Globus pallidus (tissue), 1 donor: ENCODE measurements at places on chromosomes 11 and 22.

- DNase-seq, result no peak
Measured at GRCh38 chr11:64294774-64295173, 3.7 kb downstream of the KCNK4 start.

DNA sequence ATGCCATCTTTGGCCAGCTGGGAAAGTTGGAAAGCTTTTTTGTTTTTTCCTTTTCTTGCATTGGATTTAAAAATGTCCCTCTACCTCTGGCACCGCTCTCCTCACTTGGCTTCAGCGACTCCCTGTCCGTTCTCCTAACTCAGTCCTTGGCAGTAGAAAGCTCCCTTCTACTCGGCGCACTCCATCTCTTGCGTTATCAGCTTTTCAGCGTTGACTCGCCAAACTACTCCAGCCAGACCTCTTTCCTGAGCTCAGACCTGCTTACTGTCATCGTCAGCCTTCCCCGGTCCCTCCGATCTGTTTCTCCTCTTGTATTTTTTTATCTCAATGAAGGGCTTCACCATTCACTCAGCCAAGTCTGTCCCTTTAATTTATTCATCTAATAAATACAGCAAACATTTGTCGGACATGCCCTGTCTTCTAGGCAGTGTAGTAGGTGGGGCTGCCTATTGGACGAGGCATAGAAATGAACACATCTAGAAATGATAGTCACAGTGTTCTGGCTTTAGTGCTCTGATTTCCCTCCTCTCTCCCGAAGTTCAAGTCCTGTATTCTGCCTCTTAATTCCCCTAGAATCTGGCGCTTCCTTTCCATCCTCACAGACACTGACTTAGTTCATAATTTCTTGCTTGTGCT lies 839 bp downstream of the CEP164 start:
- DNase-seq, result no peak

DNA sequence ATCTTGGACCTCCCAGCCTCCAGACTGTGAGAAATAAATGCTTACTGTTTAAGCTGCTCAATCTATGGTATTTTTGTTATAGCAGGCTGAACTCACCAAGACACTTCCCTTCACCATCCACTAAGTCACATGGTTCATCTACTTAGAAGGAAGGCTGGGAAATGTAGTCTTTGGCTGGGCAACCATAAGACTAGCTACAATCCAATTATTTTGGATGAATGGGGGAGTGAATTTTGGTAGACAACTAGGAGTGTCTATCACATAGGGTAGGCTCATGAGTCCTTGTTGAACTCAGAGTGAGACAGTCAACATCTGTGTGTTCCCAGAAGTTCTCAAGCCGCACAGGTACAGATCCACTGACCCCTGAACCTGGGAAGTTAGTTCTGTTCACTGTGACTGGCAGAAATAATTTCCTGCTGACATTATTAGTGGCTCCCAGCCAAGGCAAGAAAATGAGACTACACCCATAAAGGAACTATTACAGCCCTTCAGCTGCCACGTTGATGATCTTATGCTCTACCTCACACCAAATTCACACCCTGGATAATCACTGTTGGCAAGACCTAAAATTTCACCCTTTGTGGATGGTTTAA lies 3.1 kb upstream of the SLC35C1 start:
- DNase-seq, result no peak

GRCh38 chr11:110409174-110409573 lies 20.6 kb upstream of the FDX1 start:
- DNase-seq, result no peak

DNA sequence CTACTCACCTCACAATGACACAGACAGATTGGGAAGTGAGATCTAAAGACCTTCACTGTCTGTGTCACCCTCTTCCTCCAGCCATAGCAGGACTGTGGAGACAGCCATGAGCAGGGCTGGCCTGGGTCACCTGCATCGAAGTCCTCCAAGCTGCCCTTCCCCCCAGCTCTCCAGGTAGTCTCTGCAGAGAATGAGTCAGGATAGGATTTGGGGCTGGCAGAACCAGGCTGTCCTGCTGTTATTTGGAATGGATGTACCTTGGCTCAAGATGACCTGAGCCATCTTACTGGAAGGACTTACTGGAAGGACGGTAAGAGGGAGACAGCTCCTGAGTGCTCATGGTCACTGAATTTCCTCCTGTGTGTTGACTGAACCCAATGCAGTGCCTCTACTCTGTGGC lies 29.2 kb downstream of the GGTLC2 start:
- no peak for DNase-seq

- no peak for DNase-seq
Measured at GRCh38 chr11:115170133-115170815, 333.9 kb downstream of the CADM1 start.

- DNase-seq, result peak; percentile 84
Measured at GRCh38 chr11:15650105-15650938, 535.6 kb downstream of the INSC start.

DNA sequence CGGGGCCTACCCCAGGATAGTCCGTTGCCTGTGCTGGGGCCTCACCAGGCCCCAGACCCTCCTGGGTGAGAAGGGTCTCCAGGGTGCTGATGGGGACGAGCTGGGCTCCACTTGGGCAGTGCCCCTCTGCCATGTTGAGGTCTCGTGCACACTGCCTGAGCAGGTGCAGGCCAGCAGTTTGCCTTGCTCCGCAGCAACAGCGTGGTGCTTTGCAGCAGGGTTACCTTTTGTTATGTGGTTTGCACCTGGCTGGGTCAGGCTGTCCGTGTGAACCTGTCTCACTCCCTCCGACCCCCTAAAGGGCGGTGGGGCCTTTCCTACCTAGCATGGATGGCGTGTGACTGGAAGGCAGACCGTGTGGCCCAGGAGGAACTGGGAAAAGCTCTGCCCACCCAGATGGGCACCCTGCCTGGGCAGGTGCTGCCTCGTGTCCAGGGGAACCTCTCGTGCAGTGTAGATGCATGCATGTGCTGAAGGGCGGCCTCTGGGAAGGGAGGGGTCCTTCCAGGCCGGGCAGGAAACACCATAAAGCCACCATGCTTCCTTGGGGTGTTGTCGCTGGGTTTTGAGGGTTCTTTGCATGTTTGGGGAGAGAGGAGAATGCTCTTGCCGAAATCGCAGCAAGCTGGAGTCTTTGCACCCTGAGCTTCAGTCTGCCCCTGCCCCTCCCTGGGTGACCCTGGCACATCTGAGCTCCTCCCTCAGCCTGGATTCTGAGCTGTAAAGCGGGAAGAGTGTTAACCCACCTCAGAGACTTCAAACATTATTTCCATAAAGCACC lies 75.4 kb upstream of the PPARA start:
- DNase-seq, result peak; percentile 38

DNA sequence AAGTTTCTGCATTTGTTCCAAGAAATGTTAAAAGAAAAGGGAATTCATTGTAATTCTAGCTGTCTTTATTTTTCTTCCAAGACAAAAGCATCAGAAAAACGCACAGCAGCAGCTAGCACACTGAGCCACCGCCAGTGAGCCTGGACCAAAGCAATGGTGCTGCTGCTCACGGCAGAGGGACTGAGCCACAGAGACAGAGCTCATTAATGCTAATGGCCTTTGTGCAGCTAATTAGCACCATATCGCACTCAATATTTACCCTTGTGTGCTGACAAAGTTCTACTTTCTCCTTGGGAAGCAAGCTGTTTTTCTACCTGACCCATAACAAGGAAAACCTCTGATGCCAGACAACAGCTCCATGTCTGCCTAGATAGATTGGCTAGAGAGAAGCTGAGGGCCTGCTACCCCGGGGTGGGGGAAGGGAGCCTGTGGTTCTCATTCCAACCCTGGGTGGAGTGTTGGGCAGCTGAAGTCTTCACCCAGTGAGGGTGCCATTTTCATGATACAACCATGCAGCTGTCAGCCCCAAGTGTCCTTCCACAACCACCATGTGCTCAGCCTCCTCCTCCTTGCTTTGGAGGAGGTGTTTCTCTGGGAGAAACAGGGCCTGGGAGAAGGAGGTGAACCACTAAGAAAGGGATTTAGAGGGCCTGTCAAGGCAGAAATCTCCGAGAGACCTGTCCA lies 131.1 kb upstream of the NCAM1 start:
- DNase-seq, result no peak

- DNase-seq, result no peak
Measured at GRCh38 chr11:1834779-1835670, at the start of gene SYT8. Gene SYT8 (plus strand): TSS chr11:1834990. CDS start chr11:1835106, 116 bp downstream.

- no peak for DNase-seq
Measured at GRCh38 chr11:96256215-96257011, 86.6 kb downstream of the MAML2 start.

DNA sequence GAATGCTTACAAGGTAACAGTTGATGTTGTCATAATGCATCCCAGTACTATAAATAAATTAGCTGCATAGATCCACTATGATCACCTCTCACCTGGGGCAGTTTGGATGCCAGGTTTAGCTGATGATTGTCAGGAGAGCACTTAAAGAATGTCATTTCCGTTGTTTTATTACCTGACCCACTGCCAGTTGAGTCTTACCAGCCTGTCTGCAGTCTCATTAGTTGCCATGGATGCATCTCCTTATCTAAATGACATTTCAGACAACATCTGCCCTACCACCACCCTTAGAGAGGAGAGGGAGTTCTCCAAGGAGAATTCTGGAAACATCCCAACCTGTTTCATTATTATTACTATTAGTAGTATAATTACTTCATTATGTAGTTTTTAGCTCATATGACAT lies 339.1 kb upstream of the API5 start:
- no peak for DNase-seq

GRCh38 chr11:116917632-116918031 lies 80.2 kb upstream of the APOA1 start:
- DNase-seq, result no peak

GRCh38 chr22:21998595-21999247 lies 16.1 kb upstream of the TOP3B start:
- DNase-seq, result no peak

DNA sequence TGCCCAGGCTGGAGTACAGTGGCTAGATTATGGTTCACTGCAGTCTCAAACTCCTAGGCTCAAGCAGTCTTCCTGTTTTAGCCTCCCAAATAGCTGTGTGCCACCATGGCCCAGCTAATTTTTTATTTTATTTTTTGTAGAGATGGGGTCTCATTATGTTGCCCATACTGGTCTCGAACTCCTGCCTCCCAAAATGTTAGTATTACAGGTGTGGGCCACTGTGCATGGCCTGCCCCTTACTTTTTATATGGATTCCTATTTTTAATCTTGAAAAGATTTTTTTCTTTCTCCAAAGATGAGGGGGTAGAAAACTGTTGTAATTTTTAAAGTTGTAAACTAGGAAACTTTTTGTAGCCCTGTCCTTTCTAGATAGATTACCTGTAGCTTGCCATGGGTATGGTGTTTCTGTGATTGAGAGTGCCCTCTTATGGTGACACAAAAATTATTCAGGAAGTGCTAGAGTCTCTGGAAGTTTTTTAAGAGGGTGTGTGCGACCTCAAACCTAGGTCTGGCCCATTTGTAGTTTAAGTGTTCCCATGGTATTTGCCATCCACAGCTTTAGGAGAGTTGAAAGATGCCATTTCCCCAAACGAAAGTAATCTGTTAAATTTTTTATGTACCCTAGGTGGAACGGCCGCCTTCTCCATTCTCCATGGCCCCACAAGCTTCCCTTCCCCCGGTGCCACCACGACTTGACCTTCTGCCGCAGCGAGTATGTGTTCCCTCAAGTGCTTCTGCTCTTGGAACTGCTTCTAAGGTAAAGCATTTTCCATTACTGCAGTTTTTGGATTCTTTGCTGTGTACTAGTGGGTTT lies 32.4 kb downstream of the MCAM start:
- DNase-seq, result peak; percentile 26

DNA sequence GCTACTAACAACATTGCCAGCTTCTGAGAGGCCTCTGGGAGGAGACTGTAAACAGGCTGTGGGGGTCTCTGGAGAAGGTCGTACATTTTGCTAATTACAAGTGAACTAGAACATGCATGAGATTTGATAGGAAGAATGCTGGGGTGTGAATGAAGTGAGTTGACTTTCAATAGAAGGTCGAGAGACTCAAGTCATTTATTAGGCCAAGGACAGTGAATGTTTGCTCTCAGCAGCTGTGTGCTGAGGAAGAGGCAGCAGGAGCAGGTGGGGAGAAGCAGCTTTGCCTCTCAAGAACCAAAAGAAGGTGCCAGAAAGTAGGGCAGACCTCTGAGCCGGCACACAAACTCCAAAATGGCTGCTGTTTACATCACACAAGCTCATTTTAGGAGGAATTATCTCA lies 91.7 kb downstream of the PIWIL4 start:
- DNase-seq, result no peak

DNA sequence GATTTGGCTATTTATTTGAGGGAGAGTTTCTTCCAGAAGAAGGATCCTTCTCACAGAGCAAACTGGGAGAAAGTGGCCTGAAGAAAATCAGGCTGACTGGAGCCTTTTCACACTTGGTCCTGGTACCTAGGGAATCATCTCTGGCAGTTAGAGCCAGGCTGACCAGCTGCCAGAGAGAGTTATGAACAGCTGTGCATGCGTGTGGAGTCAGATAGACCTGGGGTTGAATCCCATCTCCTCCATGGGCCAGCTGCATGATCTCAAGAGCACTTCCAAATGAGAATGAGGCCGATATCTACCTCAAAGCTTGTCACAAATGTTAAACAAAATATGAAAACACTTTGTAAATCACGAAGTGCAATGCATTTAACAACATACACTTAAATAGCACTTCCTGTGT lies 390.0 kb downstream of the TENM4 start:
- no peak for DNase-seq

DNA sequence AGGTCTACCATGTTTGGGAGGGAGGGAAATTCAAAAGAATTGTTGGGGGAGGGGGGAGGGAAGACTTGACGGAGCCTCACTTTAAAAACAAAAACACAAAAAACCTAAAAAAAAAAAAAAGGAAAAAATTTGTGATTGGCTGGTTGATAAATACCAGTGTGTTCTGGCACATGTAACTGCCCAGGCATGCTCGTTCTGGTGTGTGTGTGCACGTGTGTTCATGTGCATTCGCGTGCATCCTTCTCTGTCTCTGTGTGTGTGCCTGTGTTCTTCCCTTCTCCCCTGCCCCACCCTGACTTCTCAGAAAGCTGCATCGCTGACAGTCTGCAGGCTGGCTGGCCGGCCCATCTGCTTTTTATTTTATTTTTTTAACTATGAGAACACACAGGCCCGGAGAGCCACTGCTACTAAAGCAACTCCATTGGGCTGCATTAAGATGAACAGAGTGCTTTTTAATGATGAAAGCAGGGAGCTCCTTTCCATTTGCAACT lies 22.6 kb upstream of the ADSL start:
- no peak for DNase-seq

DNA sequence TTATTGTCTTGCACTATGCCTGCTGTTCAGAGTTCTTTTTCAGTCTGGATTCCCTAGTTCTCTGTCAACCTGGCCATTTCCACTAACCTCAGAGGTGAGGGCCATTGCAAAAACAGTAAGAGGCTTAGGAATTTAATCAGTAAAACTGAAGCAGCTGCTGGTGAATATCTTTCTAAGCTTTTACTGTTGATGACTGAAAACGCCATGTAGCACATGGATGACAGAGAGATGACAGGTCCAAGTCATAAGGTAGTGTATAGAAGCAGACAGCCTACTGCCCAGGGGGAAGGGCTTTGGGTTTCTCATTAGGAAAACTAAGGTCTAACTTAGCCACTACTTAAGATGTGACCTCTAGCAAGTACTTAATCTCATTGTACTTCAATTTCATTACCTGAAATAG lies 152.6 kb upstream of the DDI1 start:
- DNase-seq, result no peak
